Endothelial cell of umbilical vein (primary cell): ENCODE measurements at places on chromosomes 3 and 15. TPM values are rescaled to one million over a fixed set of nuclear protein-coding genes. Genes with fewer than 3 reads are reported as not detected.

The CCR5 gene
- total RNA-seq = not detected in 2 replicates

The IP6K2 gene
- 72.4 and 81.8 TPM in 2 replicates for total RNA-seq

DNA sequence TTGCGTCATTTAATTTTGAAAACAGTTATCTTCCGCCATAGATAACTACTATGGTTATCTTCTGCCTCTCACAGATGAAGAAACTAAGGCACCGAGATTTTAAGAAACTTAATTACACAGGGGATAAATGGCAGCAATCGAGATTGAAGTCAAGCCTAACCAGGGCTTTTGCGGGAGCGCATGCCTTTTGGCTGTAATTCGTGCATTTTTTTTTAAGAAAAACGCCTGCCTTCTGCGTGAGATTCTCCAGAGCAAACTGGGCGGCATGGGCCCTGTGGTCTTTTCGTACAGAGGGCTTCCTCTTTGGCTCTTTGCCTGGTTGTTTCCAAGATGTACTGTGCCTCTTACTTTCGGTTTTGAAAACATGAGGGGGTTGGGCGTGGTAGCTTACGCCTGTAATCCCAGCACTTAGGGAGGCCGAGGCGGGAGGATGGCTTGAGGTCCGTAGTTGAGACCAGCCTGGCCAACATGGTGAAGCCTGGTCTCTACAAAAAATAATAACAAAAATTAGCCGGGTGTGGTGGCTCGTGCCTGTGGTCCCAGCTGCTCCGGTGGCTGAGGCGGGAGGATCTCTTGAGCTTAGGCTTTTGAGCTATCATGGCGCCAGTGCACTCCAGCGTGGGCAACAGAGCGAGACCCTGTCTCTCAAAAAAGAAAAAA, 1.2 kb downstream of the B2M start:
- H3K4me3 ChIP-seq = peak overlapping the region; percentile 96
- H3K27me3 ChIP-seq = no peaks in the 10 kb centered on the region
- peak; percentile 83 for DNase-seq
- peak overlapping the region; percentile 92 for H3K27ac ChIP-seq

- H3K4me3 ChIP-seq = no peak overlapping the region
- DNase-seq = no peak
- H3K36me3 ChIP-seq = no peaks in the 10 kb centered on the region
- no peak overlapping the region for H3K27ac ChIP-seq
- no peaks in the 10 kb centered on the region for H3K4me1 ChIP-seq
- peaks cover 2% of the 10 kb centered on the region for H3K27me3 ChIP-seq
Observed at GRCh38 chr3:179493260-179493659, 42.0 kb upstream of the GNB4 start.

DNA sequence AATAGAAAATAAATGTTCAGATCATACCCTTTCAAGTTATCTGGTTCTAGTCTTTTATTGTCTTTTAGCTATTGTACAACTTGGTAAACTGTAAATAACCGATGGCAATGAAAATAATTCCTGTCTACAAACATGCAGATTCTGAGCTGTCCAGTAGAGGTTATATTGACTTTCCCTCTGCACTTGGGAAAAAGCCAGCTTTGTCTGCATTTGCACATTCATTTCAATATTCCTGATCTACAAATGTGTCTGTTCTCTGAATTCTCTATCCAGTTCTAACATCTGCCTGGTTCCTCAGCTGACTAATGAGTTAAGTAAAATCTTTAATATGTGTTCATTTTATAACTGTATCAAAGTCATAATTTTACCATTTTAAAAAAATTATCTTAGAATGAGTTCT, 408.5 kb downstream of the ERC2 start:
- no peaks in the 10 kb centered on the region for H3K27me3 ChIP-seq
- H3K4me1 ChIP-seq = peaks cover 7% of the 10 kb centered on the region
- no peak overlapping the region for H3K27ac ChIP-seq
- H3K36me3 ChIP-seq = no peaks in the 10 kb centered on the region

DNA sequence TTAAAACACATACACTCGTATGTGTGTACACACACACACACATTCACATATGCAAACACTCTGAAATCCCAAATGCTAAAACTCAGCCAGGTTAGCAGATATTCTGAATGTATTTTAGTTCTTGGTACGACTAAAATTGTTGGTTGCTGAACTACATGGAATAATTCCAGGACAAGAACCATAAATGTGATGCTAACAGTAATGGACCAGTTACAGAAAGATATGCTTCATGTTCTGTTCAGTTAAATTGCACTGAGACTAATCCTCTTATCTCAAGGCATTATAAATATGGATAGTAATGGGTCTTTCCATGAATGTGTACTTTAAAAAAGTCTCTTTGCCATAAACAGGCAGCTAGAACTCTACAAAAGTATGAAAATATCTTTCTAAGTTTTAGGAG, 113.3 kb downstream of the FRMD4B start:
- H3K4me1 ChIP-seq = no peaks in the 10 kb centered on the region
- no peaks in the 10 kb centered on the region for H3K27me3 ChIP-seq
- H3K4me3 ChIP-seq = no peak overlapping the region
- no peaks in the 10 kb centered on the region for H3K36me3 ChIP-seq
- no peak overlapping the region for H3K27ac ChIP-seq

The GP5 gene
- total RNA-seq = 0.11 TPM in 1 of 2 replicates, not detected in the other

- peaks cover 34% of the 10 kb centered on the region for H3K4me1 ChIP-seq
- no peak for DNase-seq
- H3K36me3 ChIP-seq = no peaks in the 10 kb centered on the region
- no peaks in the 10 kb centered on the region for H3K27me3 ChIP-seq
Observed at GRCh38 chr15:48644827-48645557, 517 bp downstream of the FBN1 start.

The MYEF2 gene
- total RNA-seq = 54.8 and 62.5 TPM in 2 replicates

- peaks cover 9% of the 10 kb centered on the region for H3K4me1 ChIP-seq
- DNase-seq = no peak
- H3K27me3 ChIP-seq = peaks cover 18% of the 10 kb centered on the region
- H3K27ac ChIP-seq = no peak overlapping the region
Observed at GRCh38 chr15:65426216-65426853, 3.6 kb upstream of the IGDCC4 start.

The TMPRSS7 gene
- not detected in 2 replicates for total RNA-seq

- peak; percentile 26 for DNase-seq
- no peaks in the 10 kb centered on the region for H3K4me1 ChIP-seq
- no peak overlapping the region for H3K4me3 ChIP-seq
- no peak overlapping the region for H3K27ac ChIP-seq
Observed at GRCh38 chr3:65685621-65686235, 353.0 kb downstream of the MAGI1 start.

DNA sequence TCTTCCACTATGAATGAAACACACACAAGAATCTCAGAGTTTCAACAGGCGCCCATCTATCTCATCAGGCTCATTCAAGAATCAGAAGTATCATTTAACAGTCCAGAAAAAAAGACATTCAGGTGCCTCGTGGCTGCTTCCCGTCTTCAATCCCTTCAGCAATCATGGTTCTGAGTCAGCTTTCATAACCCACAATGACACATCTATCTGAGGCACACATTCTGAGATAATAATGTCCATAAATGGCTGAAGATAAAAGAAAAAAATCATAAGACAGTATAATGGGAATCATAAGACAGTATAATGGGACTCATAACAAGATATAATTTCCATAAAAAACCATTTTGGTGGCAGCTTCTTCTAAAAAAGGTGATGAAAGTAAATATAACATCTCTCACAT, 52.4 kb downstream of the TNIK start:
- no peaks in the 10 kb centered on the region for H3K27me3 ChIP-seq
- H3K27ac ChIP-seq = no peak overlapping the region
- no peaks in the 10 kb centered on the region for H3K4me1 ChIP-seq
- H3K4me3 ChIP-seq = no peak overlapping the region
- no peaks in the 10 kb centered on the region for H3K36me3 ChIP-seq
